ENCODE measurements at places on chromosomes 1 and 21. TPM values are rescaled to one million over a fixed set of nuclear protein-coding genes. Genes with fewer than 3 reads are reported as not detected.

- no peaks in the 10 kb centered on the region for H3K4me1 ChIP-seq
- no peak overlapping the region for H3K27ac ChIP-seq
- no peak overlapping the region for H3K4me3 ChIP-seq
- H3K27me3 ChIP-seq = no peaks in the 10 kb centered on the region
- no peak for DNase-seq
Measured at GRCh38 chr1:69171248-69171647, 396.5 kb upstream of the LRRC7 start.

- H3K36me3 ChIP-seq = no peaks in the 10 kb centered on the region
- DNase-seq = no peak
- no peaks in the 10 kb centered on the region for H3K4me1 ChIP-seq
- H3K27ac ChIP-seq = no peak overlapping the region
- no peaks in the 10 kb centered on the region for H3K27me3 ChIP-seq
- no peak overlapping the region for H3K4me3 ChIP-seq
Measured at GRCh38 chr21:25956993-25957714, 213.4 kb downstream of the APP start.

GRCh38 chr1:89957107-89957506 lies 37.8 kb upstream of the ZNF326 start:
- H3K4me1 ChIP-seq = peaks cover 23% of the 10 kb centered on the region
- H3K27ac ChIP-seq = no peak overlapping the region
- no peak overlapping the region for H3K4me3 ChIP-seq
- H3K36me3 ChIP-seq = no peaks in the 10 kb centered on the region
- no peak for DNase-seq
- no peaks in the 10 kb centered on the region for H3K27me3 ChIP-seq

DNA sequence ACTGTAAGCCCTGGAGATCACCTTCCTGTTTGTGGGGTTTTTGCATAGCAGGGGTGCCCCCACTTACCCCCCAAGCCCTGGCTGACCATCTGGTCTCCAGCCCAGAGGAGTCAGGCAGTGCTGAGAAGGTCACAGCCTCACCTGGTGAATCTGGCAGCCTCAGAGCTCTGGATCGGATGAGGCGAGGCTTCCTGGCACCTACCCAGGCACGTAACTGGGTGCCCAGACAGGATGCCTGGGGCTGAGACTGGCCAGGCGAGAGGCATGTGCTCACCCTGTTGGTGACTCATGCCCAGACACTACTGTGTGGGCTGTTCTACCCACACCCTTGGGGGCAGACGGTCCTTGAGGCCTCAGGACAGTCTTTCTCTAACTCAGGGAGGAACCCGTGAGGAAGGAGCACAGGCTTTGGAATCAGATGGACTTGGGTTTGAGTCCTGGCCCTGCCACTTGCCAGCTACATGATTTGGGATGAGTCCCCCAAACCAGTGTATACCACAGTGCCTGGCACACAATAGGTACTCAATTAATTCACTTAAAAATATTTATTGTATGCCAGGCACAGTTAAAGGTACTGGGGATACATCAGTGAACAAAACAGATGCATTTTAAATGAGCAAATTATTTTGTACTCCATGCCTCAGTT lies 15.1 kb upstream of the PADI3 start:
- no peaks in the 10 kb centered on the region for H3K27me3 ChIP-seq
- no peak overlapping the region for H3K27ac ChIP-seq
- DNase-seq = no peak
- no peaks in the 10 kb centered on the region for H3K4me1 ChIP-seq

DNA sequence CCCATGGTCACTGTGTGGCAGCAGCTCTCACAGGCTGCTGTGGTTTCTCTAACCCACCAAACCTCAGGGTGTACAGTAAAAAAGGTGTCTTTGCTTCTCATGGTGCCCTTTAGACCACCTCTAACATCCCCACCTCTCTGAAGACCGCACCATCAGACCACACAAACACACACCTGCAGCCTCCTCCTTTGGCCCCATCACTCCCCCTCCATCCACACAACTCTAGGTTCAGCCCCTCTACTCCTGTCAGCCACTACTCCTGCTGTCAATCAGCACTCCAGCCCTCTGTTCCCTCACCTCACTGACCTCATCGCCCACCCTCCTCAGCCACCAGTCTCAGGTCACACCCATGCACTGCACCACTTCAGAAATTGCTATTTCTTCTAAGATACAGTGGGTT lies 7.5 kb downstream of the ZNF692 start:
- H3K4me3 ChIP-seq = no peak overlapping the region
- no peaks in the 10 kb centered on the region for H3K27me3 ChIP-seq

DNA sequence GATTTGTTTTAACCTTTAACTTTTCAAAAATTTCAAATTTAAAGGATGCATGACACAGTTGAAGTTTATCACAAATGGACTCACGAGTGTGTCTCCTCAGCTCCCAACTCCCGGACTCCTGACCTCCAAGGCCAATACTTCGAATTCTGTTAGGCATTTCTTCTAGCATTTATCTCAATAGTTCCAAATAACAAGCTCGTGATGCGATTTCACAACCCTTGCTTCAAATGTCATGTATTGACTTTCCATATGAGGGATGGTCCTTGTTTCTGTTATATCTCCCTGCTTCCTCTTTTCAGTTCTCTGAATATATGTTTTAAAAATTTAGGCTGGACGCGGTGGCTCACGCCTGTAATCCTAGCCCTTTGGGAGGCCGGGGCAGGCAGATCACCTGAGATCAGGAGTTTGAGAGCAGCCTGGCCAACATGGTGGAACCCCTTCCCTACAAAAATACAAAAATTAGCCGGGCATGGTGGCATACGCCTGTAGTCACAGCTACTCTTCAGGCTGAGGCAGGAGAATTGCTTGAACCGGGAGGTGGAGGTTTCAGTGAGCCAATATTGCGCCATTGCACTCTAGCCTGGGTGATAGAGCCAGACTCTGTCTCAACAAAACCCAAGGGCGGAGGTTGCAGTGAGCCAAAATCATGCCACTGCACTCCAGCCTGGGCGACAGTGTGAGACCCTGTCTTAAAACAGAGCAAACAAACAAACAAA lies 52.0 kb upstream of the TINAGL1 start:
- no peak overlapping the region for H3K4me3 ChIP-seq
- H3K27me3 ChIP-seq = no peaks in the 10 kb centered on the region
- H3K27ac ChIP-seq = no peak overlapping the region
- no peak for DNase-seq
- no peaks in the 10 kb centered on the region for H3K36me3 ChIP-seq
- H3K4me1 ChIP-seq = no peaks in the 10 kb centered on the region

SIM2 gene
- polyA plus RNA-seq = 0.04 TPM

VWA5B1 gene
- polyA plus RNA-seq = not detected

GRCh38 chr1:10217748-10218441 lies 7.5 kb downstream of the KIF1B start:
- H3K4me1 ChIP-seq = peaks cover 10% of the 10 kb centered on the region
- H3K36me3 ChIP-seq = no peaks in the 10 kb centered on the region
- H3K27me3 ChIP-seq = no peaks in the 10 kb centered on the region
- DNase-seq = no peak
- no peak overlapping the region for H3K27ac ChIP-seq
- H3K4me3 ChIP-seq = no peak overlapping the region

DNA sequence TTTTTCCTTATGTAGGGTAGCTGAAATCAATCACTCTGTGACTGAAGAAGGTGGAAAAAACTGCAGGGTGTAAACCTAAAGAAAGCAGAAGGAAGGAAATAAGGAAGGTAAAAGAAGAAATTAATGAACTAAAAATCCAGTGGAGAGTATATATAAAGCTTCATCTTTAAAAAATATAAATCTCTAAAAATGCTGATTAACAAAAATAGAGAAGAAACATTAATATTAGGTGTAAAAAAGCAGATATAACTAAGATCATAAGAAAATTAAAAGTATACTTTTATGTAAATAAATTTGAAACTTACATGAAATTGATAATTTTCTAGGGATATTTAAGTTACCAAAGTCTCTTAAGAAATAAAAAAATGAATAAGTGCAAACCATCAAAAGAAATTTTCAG lies 159.8 kb downstream of the GALNT2 start:
- no peaks in the 10 kb centered on the region for H3K36me3 ChIP-seq
- no peaks in the 10 kb centered on the region for H3K4me1 ChIP-seq
- H3K4me3 ChIP-seq = no peak overlapping the region
- no peak overlapping the region for H3K27ac ChIP-seq
- H3K27me3 ChIP-seq = no peaks in the 10 kb centered on the region

MAP1LC3C gene
- polyA plus RNA-seq = not detected

DNA sequence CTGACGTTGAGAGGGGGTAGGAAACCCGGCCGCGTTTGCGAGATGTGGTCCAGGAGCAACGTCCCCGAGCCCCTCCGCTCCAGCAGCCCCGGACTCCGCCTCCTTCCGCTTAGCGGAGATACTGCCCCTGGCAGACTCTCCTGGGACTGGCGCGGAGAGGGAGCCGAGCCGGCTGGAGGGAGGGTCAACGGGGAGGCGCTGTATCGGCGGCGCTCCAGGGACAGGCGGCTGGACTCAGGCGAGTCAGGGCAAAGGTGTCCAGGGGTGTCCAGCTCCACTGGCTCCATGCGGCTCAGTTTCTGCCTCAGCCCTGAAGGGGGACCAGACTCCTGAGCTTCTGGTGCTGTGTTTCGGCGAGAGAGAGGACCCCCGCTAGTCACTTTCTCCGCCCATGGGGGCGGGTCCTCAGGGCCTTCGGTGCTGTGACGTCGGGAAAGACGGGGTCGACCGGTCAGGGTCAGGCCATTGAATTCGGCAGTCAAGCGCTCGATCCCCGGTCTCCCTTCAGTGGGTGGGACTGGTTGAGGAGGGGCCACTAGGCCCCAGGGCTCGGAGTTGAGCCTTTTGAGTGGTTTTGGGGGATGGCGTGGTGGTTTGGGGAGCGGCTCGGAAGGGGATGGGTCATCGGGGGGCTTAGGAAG lies 2.8 kb upstream of the LIX1L start:
- no peaks in the 10 kb centered on the region for H3K36me3 ChIP-seq
- no peaks in the 10 kb centered on the region for H3K27me3 ChIP-seq
- no peak overlapping the region for H3K27ac ChIP-seq
- no peak for DNase-seq

LCE1F gene
- polyA plus RNA-seq = 0.72 TPM

DNA sequence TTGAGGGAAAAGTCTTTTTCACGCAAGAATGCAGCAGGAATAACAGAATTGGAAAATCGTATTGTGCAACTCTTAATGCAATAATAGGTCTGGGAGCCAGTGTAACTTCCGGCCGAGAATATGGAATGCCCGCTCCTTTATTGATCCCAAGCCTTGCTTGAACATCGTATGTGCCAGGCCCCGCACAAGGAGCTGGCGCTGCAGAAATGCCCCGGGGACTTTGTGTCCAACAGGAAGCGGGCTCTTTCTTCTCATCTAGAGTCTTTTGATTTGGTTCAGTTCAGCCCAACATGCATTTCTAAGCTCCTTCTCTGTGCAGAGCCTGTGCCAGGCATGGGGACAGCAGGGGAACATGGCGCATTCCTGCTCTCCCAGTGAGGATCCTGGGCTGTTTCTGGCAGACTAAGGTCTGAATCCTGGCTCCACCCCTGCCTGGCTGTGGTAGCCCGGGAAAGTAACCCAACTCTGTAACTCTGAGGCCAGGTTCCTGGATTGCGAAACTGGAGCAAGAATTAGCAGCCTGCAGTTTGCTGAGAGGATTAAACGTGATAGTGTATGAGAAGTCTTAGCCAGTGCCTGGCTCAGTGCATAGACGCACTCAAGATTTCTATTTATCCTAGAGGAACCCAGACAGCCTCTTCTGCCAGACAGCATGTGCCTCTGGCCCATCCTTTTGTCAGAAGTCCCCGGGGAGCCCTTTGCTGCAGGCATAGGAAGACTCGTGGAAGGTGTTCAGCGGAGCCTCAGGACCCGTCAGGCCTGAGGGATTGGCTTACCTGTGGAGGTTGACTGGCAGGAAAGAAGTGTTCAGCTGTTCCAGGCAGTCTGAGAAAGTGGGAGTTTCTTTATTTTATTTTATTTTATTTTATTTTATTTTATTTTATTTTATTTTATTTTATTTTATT lies 987 bp upstream of the CDCP2 start:
- no peak overlapping the region for H3K27ac ChIP-seq
- H3K4me3 ChIP-seq = no peak overlapping the region
- no peaks in the 10 kb centered on the region for H3K36me3 ChIP-seq
- no peak for DNase-seq
- no peaks in the 10 kb centered on the region for H3K4me1 ChIP-seq
- H3K27me3 ChIP-seq = no peaks in the 10 kb centered on the region

GRCh38 chr1:28751315-28752060 lies 14.7 kb downstream of the YTHDF2 start:
- DNase-seq = no peak
- H3K4me3 ChIP-seq = no peak overlapping the region
- H3K27me3 ChIP-seq = no peaks in the 10 kb centered on the region
- H3K36me3 ChIP-seq = peaks cover 26% of the 10 kb centered on the region

- no peak for DNase-seq
- no peaks in the 10 kb centered on the region for H3K36me3 ChIP-seq
- H3K27ac ChIP-seq = no peak within 1 kb of the TSS
- peaks cover 7% of the 10 kb centered on the region for H3K27me3 ChIP-seq
Measured at GRCh38 chr1:209937996-209938959, at the start of gene SYT14. TSS of gene SYT14 (plus strand) at chr1:209938217. CDS start at chr1:209938265, 48 bp downstream.

FCGR2B gene
- 112 TPM for polyA plus RNA-seq

HCRTR1 gene
- polyA plus RNA-seq = 0.09 TPM

GRCh38 chr1:115811140-115811828 lies 29.6 kb downstream of the NHLH2 start:
- no peaks in the 10 kb centered on the region for H3K36me3 ChIP-seq
- H3K27me3 ChIP-seq = no peaks in the 10 kb centered on the region
- H3K4me3 ChIP-seq = no peak overlapping the region
- H3K27ac ChIP-seq = no peak overlapping the region
- no peaks in the 10 kb centered on the region for H3K4me1 ChIP-seq

DNA sequence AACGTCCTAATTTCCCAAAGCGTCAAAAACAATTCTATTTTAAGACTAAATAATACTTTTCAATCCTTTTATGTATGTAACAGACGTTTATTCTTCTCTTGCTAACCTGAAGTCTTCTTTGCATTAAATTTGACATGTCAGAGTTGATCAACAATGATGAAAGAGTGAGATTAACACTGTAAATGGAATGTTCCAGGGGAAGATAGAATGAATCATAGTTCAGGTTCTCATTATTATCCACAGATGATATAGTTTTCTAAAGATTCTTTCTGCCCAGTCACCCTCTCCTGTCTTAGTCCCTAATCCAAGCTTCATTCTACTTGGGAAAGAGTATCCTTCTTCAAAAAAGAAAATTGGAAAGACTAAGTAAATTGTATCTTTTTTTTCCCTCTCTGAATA lies 38.9 kb downstream of the SDCCAG8 start:
- H3K4me1 ChIP-seq = no peaks in the 10 kb centered on the region
- DNase-seq = no peak
- H3K36me3 ChIP-seq = no peaks in the 10 kb centered on the region
- no peak overlapping the region for H3K27ac ChIP-seq
- no peak overlapping the region for H3K4me3 ChIP-seq

GRCh38 chr1:114670083-114671010 lies 498 bp upstream of the DENND2C start:
- H3K27ac ChIP-seq = no peak overlapping the region
- peaks cover 5% of the 10 kb centered on the region for H3K4me1 ChIP-seq
- H3K36me3 ChIP-seq = no peaks in the 10 kb centered on the region
- no peaks in the 10 kb centered on the region for H3K27me3 ChIP-seq

CSMD2 gene
- not detected for polyA plus RNA-seq

GRCh38 chr21:28821276-28822122 lies 171.2 kb downstream of the LTN1 start:
- no peaks in the 10 kb centered on the region for H3K27me3 ChIP-seq
- H3K4me1 ChIP-seq = no peaks in the 10 kb centered on the region
- no peak overlapping the region for H3K4me3 ChIP-seq
- DNase-seq = no peak
- no peak overlapping the region for H3K27ac ChIP-seq
